ENCODE measurements at places on chromosomes 7 and 10.

DNA sequence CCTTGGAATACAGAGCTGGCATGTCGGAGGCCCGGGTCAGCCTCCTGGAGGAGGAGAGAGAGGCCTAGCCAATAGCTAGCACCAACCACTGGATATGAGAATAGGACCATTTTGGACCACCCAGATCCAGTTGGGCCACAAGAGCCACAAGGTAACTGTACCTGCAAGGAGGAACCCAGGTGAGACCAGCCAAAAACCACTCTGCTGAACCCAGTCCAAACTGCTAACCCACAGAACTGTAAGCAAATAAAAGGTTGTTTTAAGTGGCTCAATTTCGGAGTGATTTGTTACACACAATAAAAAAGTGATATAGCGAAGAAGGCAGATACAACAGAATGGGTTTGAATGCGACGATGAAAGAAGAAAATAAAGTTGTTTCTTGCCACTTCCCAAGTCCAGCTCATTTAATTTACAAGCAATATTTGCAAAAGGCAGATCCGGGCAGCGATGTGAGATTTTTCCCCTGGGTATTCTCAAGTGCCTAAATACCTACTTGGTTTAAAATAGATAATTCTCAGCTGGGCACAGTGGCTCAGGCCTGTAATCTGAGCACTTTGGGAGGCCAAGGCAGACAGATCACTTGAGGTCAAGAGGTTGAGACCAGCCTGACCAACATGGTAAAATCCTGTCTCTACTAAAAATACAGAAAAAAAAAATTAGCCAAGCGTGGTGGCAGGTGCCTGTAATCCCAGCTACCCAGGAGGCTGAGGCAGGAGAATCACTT is 23.1 kb downstream of the ZNF467 start:
- DNase-seq = no peak

DNA sequence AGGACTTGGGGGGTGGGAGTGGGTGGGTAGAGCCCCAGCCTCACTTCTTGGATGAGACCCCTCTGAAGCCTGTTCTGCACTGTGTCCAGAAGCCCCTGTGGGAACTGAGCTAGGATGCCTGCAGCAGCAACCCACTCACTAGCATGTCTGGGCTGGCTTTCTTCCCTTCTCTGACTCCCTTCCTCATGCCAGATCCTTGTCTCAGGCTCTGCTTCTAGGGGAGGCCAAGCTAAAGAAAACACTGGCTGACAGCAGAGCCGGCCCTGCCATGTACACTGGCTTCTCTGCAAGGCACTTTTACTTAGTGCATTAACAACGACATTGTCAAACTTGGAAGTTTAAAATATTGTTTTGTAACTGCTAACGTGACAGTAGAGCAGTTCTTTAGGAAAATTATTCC is 50.2 kb downstream of the ARHGAP22 start:
- no peak for DNase-seq

DNA sequence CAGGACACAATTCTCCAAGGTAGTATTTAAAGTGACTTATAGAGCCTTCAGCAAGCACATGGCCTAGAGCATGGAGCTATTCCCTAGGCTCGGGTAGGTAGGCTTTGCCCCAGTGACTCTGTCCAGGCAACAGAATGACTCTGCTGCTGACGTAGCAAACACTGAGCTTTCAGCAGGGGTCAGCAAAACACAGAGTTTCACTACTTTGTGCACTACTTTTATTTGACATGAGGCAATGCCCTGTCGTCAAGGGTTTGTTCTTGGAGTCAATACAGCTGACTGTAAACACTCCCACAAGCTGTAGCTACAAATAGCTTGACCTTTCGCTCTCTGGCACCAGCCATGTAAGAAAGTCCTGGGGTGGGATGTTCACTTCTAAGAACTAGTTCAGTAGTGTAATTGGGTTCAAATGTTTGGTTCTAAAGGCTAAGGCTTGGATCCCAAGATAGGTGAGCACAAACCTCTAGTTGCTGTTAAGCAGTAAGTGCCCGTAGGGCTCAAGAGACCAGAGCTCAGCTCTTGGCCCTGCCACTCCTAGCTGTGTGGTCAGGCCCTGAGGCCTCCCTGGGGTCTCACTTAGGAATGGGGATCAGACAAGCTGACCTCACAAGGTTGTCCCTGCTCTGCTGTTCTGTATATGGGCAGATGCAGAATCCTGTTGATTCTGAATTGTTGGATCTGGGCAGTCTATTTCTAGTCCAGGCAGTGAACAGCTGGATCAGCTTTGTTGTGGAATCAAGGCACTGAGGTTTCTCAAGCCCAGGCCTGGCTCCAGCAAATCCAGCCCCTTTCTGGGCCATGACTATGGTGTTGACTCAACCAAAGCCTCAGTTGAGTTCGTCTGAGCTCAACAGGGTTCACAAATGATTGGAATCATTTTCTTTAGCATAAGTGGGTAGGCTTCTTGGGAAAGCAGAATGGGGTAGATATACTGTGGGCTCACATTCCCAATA is 10.7 kb downstream of the NODAL start:
- DNase-seq = no peak

DNA sequence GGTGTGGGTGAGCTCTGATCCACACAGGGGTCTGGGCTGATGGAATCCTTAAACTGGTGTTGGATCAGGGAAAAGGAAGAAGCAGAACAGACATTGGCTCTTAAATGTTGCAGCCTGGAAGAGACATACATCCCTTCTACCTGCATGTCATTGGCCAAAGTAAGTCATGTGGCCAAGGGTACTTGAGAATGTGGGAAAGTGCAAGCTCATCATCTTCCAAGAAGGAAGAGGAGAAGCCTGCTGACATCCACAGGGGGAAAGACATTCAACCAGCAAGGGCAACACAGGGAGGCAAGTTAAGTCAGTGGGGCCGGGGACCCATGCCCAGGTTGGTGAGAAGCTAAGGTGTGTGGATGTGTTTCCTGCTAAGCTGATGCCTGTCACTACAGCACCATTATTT is 272.8 kb upstream of the MKI67 start:
- no peak for DNase-seq

DNA sequence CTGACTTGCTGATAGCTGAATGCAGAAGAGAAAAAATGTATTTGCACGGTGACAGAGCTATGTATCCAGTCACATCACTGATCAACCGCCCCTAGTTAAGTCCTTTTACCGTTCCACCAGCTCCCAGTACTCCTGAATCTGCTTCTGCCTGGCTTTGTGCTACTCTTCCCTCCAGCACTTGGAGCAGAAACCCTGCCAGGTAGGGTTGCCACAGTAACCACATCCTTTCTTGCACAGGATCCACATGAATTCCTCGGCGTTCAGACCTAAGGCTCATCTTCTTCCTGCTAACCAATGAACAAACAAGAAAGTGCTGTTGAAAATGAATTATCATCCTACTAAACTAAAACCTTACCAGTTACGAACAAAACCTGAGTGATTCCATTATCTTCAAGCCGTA is 52.0 kb upstream of the KCTD7 start:
- no peak for DNase-seq

DNA sequence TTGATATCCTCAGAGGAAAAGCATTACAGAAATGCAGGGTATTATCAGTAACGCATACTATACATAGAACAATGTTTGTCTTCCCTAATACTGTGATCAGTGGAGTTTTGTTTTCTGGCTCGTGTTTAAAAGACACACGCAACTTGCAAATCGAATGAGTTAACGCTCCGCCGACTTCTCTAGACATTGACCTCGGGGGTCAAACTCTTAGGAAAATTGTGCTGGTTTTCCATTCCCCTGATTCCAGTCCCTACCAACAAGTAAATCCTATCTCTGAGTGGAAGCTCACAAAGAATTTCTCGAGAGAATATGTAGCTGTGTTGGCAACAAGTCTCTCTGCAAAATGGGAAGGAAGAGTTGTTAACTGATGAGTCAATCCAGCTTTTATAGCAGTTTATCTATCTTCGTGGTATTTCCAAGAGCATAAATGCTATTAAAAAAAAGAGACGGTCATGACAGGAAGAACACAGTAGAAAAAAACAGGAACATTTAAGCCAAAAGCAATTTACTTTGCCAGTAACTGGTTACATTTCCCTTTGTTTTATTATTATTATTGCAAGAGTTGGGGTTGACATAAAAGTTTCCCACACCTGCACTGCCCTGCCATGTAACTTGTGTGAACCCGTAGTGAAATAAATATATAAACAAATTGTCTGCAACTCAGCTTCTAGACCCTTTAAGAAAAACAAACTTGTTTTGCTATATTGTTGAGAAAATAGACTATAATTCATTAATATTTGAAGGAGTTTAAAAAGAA is 144.4 kb downstream of the ARID5B start:
- no peak for DNase-seq

DNA sequence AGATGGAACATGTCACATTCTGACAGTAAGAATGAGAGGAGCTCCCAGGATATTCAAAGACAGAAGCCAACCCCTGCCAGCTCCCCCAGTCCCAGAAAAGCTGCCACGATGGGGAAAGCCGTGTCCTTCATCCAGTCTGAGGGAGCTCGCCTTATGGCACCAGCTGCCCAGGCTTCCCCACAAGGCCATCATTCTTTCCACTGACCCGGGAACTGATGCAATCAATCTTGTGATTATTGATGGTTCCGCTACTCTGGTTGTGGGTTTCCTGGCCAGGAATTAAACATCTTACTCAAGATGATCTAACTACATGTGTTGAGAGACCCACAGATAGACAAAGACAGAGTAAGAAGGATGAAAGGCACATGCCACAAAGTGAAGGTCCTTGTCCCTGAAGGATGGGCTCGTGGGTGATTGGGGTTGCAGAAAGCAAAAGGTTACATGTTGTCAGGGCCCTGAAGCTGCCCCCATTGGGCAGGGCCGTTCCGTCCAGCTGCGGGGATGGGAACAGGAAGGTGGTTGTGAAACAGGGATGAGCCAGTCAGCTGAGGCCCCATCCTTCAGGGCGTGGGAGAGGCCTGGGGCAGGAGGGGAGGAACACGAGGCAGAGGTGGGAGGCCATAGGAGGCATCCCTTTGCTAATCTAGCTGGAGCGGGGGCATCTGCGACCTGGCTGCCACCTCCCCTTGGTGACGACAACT is 127.6 kb downstream of the OAT start:
- no peak for DNase-seq

DNA sequence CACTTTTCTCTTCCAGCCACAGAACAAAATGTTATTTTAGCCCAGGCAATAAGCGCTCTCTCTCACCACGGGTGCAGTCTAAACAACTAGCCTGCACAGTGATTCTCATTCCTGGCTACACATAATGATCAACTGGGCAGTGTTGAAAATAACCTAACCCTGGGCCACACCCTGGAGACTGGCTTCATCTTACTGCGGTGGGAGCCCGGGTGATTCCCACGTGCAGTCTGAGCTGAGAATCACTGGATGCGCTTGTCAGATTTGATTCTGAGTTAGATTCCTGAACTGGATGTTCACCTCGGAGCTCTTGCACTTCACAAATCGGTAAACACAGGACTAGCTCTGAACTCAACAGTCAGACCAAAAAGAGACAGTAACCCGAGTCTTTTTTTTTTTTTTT is 14.9 kb downstream of the ZC3HAV1 start:
- no peak for DNase-seq

DNA sequence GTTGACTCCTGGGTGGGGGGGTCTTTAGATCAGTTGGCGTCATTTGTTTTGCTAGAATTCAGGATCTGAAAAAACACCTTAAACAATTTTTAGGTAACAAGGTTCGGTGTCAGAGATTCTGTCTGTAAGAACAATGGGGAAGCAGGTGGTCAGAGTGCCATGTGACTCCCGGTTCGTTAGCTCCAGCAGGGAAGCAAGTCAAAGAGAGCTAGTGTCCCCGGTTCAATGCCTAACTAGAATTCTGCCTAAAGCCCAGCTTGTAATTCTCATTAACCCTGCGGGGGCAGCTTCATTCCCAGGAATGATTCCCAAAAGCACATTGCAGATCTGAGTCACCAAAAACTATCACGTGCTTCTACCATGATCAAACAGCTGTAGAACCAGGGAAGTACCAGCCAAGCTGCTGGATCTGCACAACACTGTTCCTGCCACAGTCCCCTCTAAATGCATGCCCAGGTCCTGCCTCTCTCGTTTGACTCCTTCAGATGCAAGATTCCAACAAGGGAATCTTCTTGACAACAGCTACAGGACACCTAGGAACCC is 664.3 kb upstream of the CELF2 start:
- DNase-seq = no peak

GRCh38 chr7:39407723-39408122 is 158.5 kb upstream of the YAE1 start:
- no peak for DNase-seq

- DNase-seq = no peak
Measured at GRCh38 chr7:5766321-5766761, 15.1 kb downstream of the RNF216 start.

- no peak for DNase-seq
Measured at GRCh38 chr10:81874875-81875466, at the start of gene NRG3. Gene NRG3 (plus strand): TSS chr10:81875194.

- DNase-seq = no peak
Measured at GRCh38 chr7:131878777-131879176, 322.3 kb upstream of the PODXL start.

- no peak for DNase-seq
Measured at GRCh38 chr7:67552738-67553137, 556.1 kb downstream of the TYW1 start.

- no peak for DNase-seq
Measured at GRCh38 chr10:98619446-98619845, 172.7 kb upstream of the HPS1 start.

DNA sequence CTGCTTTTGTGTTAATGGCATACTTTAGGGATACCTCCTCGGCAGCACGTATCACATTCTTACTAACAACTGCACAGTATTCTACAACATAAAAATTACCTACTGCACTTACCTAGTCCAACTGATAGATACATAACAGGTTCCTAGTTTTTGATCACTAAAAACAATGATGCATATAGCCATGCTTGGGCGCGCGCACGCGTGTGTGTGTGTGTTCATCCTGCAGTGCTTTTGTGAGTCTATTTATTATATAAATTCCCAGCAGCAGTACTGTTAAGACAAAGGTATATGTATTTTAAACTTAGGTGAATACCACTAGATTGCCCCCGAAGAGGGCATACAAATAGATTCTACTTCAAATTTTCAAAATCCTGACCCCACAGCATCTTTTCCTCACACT is 181.4 kb downstream of the ELMO1 start:
- no peak for DNase-seq

GRCh38 chr10:83076443-83076842 is 1062.9 kb upstream of the GHITM start:
- no peak for DNase-seq

GRCh38 chr10:28250358-28250757 is 52.5 kb downstream of the MPP7 start:
- no peak for DNase-seq

DNA sequence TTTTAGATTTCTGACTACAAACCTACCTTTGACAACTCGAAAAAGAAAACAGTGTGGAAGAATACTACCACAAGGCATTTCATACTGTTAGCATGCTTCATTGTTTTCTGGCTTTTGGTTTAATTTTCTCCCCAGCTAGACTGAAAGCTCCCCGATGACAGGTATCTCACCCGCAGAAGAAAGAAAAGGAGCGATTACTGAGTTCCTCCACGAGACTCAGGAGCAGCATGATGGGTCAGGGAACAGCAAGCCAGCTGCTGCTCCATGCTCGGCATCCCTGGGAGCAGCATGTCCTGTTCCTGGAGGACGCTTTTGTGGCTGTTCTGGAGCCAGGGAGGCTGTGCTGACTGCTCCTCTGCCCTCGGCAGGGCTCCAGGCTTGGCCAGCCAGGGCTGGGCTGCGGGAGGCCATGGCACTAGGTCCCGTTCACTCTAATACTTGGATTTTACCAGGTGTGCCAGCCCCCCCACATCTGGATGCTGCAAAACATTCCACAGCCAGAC is 133.4 kb downstream of the PRKAG2 start:
- no peak for DNase-seq
